ENCODE measurements at places on chromosomes 3 and 15. TPM values are rescaled to one million over a fixed set of nuclear protein-coding genes. Genes with fewer than 3 reads are reported as not detected.

Gene SPINK8
- not detected for total RNA-seq

Gene GABRB3
- total RNA-seq, result 3.6 TPM

GRCh38 chr3:150238048-150238802 is 169.9 kb upstream of the TSC22D2 start:
- DNase-seq, result no peak

- no peak for DNase-seq
Measured at GRCh38 chr3:138835397-138835757, 649 bp upstream of the PIK3CB start.

DNA sequence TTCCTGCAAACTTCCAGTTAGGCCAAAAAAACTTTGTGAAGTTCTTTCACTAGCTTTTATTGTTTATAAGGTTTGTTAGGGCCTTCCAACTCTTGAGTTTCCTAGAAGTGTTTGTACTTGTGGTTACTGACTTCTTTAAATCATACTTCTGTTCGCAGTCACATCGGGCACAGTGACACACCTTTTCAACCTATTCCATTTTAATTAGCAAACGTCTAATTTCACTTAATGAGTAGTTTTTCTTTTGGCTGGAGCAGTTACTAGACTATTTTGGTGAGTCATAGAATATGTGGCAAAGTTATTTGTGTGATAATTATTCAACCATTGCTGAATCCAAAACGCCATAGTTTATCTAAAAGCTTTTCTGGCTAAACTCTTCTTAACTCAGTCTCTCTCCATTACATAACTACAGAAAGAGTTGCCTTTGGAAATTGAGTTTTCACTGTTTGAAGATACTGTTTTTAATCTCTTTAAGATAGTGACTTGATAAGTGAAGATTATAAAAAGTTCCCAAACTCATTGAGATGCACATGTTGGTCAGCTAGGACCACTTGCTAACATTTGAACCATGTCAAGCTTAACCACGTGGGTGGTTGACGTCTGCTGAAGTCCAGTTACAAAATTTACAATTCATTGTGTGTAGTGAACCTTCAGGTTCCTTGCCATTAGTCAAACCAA is 21.5 kb downstream of the CNOT10 start:
- DNase-seq, result no peak
